ENCODE measurements at places on chromosomes 16 and 17. TPM values are rescaled to one million over a fixed set of nuclear protein-coding genes. Genes with fewer than 3 reads are reported as not detected.

Gene EXOC3L1
- total RNA-seq, result not detected

Gene MATCAP1
- 4.2 TPM for total RNA-seq

Gene AHSP
- total RNA-seq, result not detected

Gene WDR45B
- total RNA-seq, result 73.0 TPM

Gene TBC1D3H
- 0.11 TPM for total RNA-seq
